HS-5 (cell line): ENCODE measurements at places on chromosomes 12 and 14.

DNA sequence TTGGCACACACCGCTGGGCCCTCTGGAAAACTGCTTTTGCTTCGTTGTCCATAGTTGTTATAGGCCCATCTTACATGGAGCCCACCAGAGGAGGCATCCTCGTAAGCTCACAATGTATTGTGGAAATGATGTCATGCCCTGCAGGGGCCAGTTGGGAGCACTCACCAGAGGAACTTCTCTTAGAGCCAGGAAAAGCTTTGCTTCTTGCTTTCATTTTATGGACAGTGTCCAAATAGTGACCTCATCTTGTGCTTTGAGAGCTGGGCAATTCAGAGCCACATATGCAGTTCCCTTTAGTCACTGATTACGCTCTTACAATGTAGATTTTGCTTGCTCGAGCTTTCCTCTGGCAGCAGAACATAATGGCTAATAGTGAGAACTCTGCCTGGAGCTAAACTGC is 275.6 kb downstream of the AACS start:
- peak; percentile 90 for DNase-seq

- no peak for DNase-seq
Observed at GRCh38 chr12:19893514-19893913, 454.2 kb downstream of the AEBP2 start.

DNA sequence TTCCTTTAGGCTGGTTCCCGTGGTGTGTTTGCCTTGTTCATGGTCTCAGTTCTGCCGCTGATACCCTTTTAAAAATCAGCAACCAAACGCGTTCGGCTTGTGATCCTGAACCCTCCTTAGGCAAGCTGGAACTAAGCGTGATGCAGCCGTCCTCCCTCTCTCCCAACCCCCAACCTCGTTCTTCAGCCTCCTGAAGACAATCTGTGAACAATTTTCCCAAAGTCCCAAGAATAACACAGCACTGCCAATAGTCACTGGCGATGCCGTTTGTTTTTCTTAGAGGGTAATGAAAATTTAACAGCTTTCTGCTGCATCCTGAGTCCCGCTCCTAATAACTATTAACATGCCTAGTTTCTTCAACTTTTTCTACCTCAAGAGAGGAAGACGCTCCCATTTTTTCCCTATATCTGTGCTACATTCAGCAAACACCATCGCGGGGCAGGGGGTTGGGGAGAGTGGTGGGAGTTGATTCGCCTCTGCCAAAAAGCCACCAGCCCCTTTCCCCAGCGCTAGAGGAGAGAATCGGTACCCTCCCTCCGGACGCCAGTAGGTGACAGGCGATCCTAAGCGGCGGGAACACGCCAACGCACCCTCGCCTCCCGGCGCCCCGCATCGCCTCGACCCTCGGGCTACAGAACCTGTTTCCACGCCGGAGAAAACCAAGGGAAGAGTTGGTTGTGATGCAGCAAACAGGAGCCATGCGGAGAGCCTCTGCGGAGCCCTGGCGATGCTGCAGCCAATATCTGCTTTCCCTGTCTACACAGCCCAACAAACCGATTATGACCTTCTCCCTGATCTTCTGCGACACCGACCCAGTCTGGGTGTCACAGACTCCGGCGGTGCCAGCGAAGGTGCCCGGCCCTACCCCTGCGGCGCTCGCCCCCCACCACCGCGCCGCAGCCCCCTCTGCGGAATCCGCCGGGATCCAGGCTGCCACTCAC is 752 bp downstream of the PRICKLE1 start:
- no peak for DNase-seq

- no peak for DNase-seq
Observed at GRCh38 chr12:95703986-95704385, 86.6 kb downstream of the NTN4 start.
